Stimulated activated CD8-positive, alpha-beta memory T cell treated with anti-CD3 and anti-CD28 coated beads, Interleukin-7, amount 100 ng/mL, for 1 hour (primary cell): ENCODE measurements at places on chromosomes 2 and 18.

DNA sequence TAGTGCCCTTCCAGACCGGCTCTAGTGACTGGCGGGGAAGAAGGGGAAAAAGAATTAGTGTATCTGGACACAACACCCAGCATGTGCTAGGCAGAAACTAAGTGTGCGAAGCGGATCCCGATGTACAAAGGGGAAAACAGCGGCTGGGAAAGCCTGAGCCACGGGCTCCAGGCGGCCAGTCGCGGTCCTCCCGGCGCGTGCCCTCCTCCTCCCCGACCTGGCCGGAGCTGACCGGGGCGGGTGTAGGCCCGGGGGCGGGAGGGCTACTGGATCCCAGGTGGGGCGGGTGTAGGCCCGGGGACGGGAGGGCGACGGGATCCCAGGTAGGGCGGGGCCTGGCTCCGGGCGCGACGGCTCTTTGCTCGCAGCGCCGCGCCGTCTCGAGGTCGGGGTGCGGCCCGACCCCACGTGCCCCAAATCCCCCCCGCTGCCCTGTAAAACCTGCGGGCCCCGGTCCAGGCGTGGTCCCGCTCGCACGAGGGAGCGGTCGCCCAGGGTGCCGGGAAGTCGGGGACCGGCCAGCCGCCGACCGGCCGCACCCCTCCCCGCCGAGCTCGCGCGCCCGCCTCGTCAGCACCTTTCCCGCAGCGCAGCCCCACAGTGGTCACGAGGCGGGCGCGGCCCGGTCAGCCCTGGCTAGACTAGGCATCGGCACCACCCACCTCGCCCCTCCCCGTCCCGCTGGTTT is 48.8 kb downstream of the C2orf42 start:
- DNase-seq = no peak

DNA sequence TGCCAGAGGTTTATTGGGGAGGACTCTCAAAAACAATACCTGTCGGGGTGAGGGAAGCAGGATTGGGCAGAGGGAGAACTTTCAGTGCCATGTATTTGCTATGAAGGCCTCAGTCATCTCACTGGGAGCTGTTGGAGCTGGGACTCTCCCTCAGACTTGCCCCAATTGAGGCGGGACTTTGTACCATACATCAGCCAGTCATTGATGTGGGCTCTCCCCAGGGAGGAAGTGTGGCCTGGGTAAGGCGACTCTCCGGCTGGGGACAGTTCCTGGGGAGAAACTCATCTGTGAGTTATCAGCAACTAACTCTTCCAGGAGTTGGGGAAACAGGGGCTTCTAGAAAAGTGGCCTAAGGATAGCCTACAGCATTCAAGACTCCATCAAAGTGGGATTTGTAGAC is 66.5 kb downstream of the FTCDNL1 start:
- DNase-seq = no peak

DNA sequence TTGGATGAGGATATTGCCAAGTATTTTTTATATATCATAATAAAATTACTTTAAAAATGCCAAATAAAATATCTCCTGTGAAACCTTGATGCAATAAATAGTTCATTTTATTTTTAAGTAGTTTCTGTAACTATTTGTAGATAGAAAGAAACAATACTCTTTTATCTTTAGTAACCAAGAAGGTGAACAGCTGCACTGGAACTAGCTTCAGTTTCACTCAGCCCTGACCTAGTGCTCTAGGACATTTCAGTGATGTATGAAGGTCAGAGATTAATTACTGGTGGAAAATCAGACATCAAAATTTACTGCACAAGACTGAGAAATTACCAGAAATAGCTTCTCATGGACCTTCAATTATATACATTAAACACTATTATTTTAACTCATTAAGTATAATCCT is 1305.0 kb downstream of the CNTNAP5 start:
- no peak for DNase-seq

DNA sequence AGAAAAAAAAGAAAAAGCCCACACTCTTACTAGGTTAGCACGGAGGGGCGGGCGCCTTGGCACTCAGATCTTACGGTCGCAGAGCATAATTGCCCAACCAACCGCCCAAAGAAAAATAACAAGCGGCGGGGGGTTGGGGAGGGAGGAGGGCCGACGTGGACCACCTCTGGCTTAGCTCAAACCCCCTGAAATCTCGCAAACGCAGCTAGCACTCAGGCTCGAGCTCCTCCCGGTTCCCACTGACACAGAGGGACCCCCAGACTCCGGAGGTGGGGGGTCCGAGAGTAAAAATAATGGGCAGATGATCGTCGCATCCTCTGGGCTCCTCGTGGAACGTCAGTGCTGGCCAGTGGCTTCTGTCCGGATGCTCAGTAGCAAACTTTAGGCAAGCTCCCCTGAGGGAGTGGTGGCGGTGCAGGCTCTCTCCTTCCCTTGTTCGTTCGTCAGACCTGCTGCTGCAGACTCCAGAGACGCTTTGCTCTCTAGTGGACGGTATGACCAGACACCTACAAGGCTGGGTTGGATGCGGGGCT is 12.0 kb downstream of the CATIP start:
- DNase-seq = no peak

- DNase-seq = no peak
These were observed 289.6 kb downstream of the METTL4 start for GRCh38 chr18:2281523-2282199.

- no peak for DNase-seq
These were observed 54.3 kb downstream of the GULP1 start for GRCh38 chr2:188345831-188346458.

GRCh38 chr2:129205766-129206165 is 773.7 kb upstream of the RAB6C start:
- no peak for DNase-seq

DNA sequence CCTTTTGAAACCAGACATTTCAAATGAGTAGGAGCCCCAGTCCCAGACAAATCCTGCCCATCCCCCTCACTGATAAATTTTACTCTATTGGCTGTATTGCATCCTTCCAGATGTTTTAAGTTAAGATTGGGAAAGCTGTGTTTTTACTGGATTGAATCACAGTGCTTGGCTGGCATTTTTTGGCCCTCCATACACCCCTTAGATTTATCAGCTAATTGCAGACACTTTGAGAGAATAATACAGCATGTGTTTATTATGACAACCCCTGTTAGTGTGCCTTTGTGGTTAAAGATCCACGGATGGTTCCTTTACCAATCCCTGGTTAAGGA is 74.9 kb downstream of the ANTXR1 start:
- no peak for DNase-seq

DNA sequence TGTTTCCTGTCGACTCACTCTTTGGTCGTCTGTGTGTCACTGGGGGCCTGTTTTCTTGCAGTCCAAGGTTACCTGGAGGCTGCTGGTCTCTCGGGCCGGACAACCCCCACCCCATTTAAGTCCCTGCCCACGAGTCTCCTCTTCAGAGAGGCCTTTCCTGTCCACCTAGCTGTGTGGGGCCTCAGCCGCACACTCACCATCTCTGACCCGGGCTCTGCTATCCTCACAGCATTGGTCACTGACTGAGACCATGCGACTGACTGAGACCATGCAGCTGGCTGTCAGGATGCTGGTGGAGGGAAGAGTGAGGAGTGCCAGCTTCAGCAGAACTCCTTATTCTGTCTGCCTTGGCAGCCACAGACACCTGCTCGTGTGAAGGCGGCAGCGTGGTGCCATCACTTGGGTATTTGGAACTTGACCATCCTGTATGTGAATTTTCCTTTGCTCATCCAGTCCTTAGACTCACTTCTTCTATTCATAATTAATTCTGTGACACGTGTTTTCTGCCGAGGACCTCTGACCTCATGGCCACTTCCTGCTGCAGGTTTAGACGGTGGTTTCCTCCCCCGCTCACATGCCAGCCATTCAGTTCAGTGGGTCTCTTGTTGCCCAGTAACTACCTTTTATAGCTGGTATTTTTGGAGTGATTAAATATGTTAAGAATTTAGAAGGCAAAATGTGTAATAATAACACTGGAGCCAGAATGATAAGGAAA is 47.5 kb upstream of the ASB1 start:
- no peak for DNase-seq

GRCh38 chr2:230777721-230778120 is 65.1 kb downstream of the CAB39 start:
- no peak for DNase-seq

DNA sequence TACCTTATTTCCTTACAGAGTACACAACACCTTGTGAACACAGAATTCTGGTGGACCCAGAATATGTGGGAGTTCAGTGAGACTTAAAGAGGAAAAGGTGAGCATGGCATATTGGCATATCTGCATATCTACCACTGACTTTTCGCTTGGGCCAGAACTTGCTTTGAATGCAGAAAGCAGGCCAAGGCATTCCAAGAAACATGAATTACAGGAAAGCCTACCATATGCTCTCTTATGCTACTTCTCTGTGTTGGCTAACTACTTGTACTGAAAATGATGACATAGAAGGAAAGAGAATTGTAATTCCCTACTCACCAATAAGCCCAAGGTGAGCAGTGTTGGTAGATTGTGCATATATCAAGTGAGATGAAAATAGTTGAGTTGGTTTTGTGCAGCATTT is 31.4 kb upstream of the CCDC93 start:
- no peak for DNase-seq

- DNase-seq = no peak
These were observed 472.6 kb upstream of the KLHL29 start for GRCh38 chr2:22912398-22912797.

DNA sequence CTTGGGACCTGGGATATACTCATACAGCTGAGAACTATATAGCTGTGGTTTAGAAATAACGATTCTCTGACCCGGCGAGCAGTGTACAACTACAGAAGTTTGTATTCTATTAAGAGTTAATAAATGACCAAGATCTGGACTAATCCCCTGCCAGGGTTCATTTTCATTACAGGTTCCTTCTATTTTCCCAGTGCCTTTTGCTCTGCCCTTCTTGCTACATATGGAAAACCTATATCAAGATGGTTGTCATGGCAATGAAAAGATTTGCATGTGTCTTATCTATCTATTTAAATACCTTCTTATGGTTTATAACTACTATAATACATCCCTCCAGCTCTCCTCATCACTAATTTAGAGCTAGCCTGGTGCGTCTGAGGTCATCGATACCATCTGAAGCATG is 965.2 kb downstream of the BCL11A start:
- no peak for DNase-seq

GRCh38 chr2:58434692-58435091 is 193.6 kb upstream of the FANCL start:
- DNase-seq = no peak

DNA sequence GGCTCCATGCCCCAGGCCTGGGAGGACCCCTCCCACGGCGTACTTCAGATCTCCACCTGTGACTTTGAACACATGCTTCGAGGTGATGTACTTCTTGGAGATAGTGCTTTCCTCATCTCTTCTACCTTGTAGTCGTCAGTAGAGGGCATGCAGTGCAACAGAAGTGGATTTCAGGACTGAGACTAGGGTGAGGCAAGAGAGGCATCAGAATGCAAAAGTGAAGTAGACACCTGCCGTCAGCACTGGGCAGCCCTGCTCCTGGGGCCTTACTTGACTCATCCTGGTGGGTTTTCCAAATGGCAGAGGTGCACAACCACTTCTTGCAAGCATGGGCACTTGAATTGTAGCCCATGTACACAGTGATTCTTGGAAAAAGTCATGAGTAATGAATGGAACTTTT is 258.8 kb downstream of the NEDD4L start:
- DNase-seq = no peak

- peak; percentile 46 for DNase-seq
These were observed 20.9 kb upstream of the COL6A3 start for GRCh38 chr2:237434866-237435311.

DNA sequence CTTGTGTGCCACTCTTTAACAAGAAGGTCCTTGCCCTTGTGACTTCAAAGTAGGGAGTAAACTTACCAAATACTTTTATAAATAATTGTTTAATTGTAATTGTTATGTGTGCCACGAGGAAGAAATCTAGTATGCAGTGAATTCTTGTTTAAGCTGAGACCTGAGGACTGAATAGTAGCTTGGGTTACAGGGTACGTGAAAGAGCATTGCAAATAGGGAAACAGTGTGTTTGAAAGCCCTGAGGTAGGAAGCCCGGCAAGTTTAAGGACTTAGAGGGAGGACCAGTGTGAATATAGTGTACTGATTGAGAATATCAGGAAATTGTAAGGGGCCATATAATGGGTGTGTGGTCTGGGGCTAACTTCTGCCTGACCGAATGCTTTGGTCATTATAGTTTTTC is 26.2 kb downstream of the PHLPP1 start:
- DNase-seq = no peak

GRCh38 chr18:55214969-55215368 is 255.7 kb upstream of the CCDC68 start:
- no peak for DNase-seq

GRCh38 chr2:173087793-173088496 is 12.3 kb downstream of the MAP3K20 start:
- no peak for DNase-seq

DNA sequence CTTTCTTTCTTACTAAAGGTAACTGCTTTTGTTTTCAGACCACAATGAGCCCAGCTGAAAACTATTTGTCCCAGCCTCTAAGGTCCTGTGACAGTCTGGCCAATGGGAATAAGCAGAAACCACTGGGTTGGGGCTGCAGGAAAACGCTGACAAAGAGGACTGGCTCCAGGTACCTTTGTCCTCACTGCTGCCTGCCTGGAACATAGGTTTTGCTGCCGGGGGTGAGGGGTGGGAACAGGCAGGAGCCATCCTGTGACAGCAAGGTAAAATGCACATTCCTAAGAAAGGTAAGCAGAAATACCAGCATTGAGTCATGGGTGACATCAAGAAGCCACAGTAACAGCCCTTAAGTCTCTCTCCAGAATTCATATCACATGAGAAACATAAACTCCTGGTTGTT is 21.6 kb downstream of the PTPN2 start:
- DNase-seq = no peak

DNA sequence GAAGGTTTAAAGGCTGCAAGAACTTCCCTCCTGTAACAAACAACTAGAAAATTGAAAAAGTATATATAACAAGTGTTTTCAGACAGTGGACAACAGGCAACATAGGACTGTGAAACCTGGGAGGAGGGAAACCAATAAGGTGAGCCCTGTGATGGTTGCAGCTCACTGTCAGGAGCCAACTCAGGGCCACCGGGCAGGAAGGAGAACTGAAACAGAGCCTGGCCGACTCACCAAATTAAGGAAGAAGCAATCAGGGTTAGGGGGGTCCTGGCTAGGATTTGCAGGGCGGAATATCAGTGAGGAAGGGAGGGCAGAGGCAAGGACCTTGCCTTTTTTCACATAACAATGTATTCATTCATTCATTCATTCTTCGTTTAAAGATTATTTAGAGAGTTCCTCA is 21.8 kb upstream of the CNRIP1 start:
- DNase-seq = no peak

DNA sequence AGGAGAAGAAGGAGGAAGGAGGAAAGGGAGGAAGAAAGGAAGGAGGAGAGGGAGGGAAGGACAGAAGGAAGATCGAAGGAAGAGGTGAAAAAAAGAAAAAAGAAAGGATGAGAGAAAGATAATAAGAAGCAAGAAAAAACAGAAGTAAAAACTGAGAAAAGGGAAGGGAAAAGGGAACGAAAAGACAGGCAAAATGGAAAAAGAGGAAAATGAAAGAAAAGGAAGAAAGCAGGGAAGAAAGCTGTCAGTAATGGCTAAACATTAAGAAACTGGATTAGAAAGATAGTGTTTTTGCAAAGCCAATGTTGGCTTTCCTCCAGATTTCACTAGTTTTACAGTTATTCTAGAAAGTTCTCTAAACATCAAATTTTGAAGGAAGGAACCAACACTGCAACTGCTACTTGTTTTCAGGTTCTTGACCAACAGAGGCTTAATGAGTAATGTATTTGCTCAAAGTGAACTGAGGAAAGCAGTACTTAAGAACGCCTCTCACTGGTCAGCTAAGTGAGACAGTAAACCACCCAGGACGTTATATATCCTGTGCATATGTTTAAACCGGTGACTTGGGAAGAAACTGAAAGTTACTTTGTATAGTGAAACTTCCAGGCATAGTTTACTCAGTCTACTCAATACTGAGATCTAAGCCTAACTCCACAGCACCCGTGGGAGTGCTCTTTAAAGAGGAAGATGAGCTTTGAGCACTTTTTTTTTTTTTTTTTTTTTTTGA is 286.2 kb upstream of the TRIB2 start:
- no peak for DNase-seq
